ENCODE measurements at places on chromosomes 12 and 14.

GRCh38 chr14:22099942-22100763 lies 426.5 kb upstream of the OR4E1 start:
- DNase-seq = peak; percentile 32

- no peak for DNase-seq
Measured at GRCh38 chr12:4289231-4289878, 15.8 kb downstream of the CCND2 start.

- DNase-seq = no peak
Measured at GRCh38 chr14:32306549-32306948, 22.5 kb upstream of the AKAP6 start.

- DNase-seq = no peak
Measured at GRCh38 chr14:87542288-87542687, 450.7 kb downstream of the GALC start.

- no peak for DNase-seq
Measured at GRCh38 chr14:69358233-69358963, 39.7 kb downstream of the ERH start.

GRCh38 chr12:130134563-130134915 lies 27.7 kb upstream of the FZD10 start:
- no peak for DNase-seq

DNA sequence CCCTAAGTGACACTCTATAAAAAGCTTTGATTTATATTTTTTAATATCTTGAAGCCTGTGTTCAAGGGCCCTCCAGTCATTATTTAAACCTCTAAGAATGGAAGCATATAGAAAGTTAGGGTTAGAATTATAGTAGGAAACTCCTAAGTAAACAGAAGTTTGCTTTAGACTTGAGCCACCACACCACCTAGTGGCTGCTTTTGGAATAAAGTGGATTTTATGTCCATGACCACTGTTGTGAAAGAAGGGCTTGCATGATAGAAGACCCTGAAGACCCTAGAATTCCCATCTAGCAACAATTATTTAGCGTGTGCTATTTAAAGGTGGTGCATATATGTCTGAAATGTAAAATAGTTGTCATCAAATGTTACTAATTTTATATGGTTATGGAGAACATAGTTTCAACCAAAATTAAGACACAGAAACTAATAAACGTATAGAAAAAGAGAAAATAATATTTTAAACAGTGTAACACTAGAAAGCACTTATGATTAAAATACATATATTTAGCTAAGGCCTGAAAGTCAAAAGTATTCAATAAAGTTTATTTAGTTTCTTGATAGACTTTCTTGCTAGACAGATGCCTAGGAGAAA lies 21.3 kb downstream of the LRRIQ1 start:
- no peak for DNase-seq

- DNase-seq = no peak
Measured at GRCh38 chr12:131930510-131930909, 1.4 kb downstream of the PUS1 start.

- no peak for DNase-seq
Measured at GRCh38 chr14:78010688-78011087, 159.5 kb upstream of the NRXN3 start.

DNA sequence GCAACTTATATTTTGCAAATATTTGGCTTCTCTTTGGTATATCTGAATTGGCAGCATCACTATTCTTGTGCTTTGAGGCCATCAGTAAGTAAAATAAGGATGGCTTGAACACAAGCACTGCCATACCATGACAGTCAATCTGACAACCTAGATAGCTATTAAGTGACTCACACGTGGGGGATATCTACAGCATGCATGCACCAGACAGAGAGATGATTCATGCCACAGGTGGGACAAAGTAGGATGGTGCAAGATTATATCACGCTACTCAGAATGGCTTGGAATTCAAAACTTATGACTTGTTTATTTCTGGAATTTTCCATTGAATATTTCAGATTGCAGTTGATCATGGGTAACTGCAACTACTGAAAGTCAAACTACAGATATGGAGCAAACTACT lies 675.6 kb upstream of the MDGA2 start:
- no peak for DNase-seq

DNA sequence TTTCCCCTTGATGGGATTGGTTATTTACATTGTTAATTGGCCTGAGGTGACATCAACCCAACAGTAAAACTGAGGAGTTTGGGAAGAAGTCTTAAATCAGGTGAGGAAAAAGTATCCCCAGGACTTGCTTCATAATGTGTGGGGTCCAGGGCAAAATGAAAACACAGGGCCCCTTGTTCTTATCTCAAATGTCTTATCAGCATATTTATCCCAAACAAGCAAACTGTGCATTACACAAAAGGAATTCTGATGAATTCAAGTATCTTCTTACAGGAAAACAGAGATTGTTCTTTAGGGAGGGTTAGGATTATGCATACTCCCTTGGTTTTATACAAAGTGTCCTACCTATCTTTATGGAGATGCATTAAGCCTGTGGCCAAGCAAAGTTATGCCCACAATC lies 178.4 kb downstream of the SPTSSA start:
- no peak for DNase-seq

DNA sequence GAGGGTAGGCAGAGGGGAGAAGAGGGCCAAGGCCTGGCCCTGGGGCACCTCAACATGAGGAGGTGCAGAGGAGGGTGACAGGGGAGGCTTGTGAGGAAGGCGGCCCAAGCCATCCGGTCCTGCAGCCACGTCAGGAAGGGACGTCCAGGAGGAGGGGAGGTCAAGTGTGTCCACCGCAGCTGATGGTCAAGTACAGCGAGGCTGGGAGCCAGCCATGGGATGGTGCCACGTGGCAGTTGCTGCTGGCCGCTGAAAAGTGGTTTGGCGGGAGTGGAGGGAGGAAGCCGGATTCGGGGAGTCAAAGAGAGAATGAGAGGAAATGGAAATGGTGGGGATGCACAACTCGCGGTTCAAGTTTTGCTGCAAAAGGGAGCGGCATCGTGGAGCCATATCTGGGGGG lies 41.2 kb downstream of the PRIMA1 start:
- no peak for DNase-seq

- DNase-seq = no peak
Measured at GRCh38 chr12:4974217-4974616, 64.5 kb downstream of the KCNA1 start.

Measured in activated CD4-positive, alpha-beta T cell treated with anti-CD3 and anti-CD28 coated beads for 1 hour (primary cell).